ENCODE measurements at places on chromosomes 7 and 10.

GRCh38 chr7:103751311-103751880 is 238.1 kb downstream of the RELN start:
- no peak for DNase-seq
- no peak overlapping the region for H3K4me3 ChIP-seq
- no peaks in the 10 kb centered on the region for H3K27me3 ChIP-seq
- H3K27ac ChIP-seq: no peak overlapping the region
- H3K36me3 ChIP-seq: no peaks in the 10 kb centered on the region

DNA sequence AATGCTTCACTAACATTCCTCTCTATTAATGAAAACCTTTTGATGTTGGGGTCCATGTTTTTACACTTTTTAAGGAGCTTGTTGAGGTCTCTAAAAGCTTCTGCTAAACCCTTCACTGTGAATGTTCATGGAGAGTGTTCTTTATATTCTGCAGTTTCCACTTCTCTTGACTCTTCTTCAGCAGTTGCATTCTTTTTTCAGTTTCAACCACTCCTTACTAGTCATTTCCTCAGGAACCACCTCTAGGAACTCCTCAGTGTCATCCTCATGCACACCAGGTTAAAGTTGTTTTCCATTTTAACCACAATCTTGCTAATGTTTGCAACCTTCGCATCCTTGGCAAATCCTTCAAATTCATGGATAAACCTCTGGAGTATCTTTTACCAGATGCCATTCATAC is 821.6 kb downstream of the ANKRD7 start:
- H3K27ac ChIP-seq: no peak overlapping the region
- DNase-seq: no peak
- H3K4me3 ChIP-seq: no peak overlapping the region

- no peaks in the 10 kb centered on the region for H3K36me3 ChIP-seq
- DNase-seq: no peak
- H3K27ac ChIP-seq: no peak overlapping the region
- no peak overlapping the region for H3K4me3 ChIP-seq
Observed at GRCh38 chr7:113015034-113015645, 71.5 kb downstream of the GPR85 start.

- H3K36me3 ChIP-seq: peaks cover 42% of the 10 kb centered on the region
- no peak overlapping the region for H3K27ac ChIP-seq
- no peaks in the 10 kb centered on the region for H3K4me1 ChIP-seq
Observed at GRCh38 chr10:1074052-1074747, 18.0 kb downstream of the WDR37 start.

DNA sequence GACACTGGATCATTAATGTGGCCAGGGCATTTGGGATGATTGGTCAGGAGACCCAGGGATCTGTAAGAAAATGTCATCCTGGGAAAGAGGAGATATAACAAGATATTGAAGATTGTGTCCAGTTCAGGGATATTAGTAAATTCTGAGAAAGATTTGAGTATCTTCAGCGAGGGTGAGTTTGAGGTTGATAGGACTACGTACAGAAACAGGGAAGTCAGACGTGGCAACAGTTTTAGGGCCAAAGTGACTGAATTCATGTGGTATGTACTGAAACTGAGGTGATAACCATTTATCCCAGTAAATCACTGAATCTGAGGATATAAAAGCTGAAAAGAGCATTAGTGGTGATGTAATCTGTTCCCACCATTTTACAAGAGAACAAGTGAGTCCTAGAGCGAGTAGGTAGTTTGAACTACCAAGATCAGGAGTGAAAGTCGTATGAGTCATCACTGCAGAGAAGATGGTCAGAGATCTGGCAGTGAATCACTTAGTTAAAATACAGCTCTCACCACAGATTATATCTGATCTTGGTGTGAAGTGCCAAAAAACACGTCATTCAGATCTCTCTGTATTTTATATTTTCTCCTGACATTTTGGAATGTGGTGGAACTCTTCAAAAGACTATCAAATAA is 220.5 kb downstream of the CDK14 start:
- no peaks in the 10 kb centered on the region for H3K27me3 ChIP-seq
- no peaks in the 10 kb centered on the region for H3K4me1 ChIP-seq
- no peak overlapping the region for H3K27ac ChIP-seq
- no peaks in the 10 kb centered on the region for H3K36me3 ChIP-seq
- H3K4me3 ChIP-seq: no peak overlapping the region

- DNase-seq: no peak
- no peaks in the 10 kb centered on the region for H3K4me1 ChIP-seq
- H3K4me3 ChIP-seq: no peak overlapping the region
- H3K27me3 ChIP-seq: no peaks in the 10 kb centered on the region
Observed at GRCh38 chr7:114691605-114692004, 230.3 kb upstream of the MDFIC start.

DNA sequence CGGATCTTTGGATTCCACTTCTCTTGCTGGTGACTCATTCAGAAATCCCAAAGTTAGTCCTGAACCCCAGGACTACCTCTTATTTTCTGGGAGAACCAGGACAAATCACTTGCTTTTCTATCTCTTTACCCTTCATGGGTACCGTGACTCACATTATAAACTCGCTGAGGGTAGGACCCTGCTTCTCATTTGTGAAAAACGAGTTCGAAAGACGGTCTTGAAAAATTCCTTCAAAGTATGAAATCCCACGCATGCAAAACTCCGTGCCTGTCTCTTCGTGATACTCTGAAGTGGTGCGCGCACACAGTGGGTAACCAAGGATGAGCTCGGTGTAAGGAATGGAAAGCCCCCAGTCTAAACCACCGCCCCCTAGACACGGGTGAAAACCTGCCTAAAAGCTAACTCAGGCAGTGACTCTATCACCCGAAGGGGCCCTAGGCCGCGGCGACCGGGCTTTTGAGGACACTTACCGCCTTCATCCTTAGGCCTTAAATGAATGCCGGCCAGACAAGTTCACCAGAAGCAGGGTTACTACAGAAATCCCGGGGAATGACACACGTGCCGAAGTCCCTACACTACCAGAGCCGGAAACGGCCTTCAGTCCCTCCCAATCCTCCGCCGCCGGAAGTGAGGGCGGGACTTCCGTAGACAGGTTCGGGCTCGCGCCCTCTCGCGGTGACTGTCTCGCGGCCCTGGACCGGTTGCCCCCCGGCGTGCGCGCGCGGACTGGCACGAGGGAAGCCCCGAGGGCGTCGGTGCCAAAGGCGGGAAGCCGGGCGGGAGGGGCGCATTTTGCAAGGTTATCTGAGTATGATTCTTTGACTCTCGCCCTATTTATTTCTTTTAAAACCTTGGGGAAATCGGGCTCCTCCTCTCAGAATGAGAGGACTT is at the start of gene NOC3L:
Gene NOC3L, minus strand, starts transcription at position 580 of the 891 bp plus-strand sequence. Its CDS starts 101 bp downstream, at position 479.
- peaks cover 7% of the 10 kb centered on the region for H3K27me3 ChIP-seq
- peak; percentile 99 for DNase-seq
- H3K36me3 ChIP-seq: peaks cover 29% of the 10 kb centered on the region

DNA sequence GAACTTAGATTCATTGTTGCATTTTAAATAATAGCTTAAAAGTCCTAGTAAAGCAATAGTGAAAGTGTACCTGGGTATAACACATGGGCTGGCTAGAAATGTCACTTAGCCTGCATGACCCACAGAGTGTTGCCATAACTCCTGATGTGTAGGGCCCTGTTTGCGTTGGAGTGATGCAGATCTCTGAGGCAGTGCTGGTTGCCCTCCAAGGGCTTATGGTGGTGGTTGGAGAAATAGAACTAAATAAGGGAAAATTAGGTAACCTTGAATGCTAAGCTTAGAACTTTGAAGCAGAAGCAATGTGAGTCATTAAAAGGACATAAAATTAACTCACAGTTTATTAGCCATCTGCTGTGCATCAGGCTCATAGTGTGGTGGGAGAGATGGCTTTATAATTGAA is 105.7 kb downstream of the CCNY start:
- no peak overlapping the region for H3K27ac ChIP-seq
- H3K4me1 ChIP-seq: no peaks in the 10 kb centered on the region
- no peak for DNase-seq
- no peaks in the 10 kb centered on the region for H3K36me3 ChIP-seq
- no peaks in the 10 kb centered on the region for H3K27me3 ChIP-seq

- no peak overlapping the region for H3K4me3 ChIP-seq
- no peaks in the 10 kb centered on the region for H3K4me1 ChIP-seq
- no peak overlapping the region for H3K27ac ChIP-seq
- H3K27me3 ChIP-seq: no peaks in the 10 kb centered on the region
Observed at GRCh38 chr10:86333826-86334487, 32.6 kb downstream of the GRID1 start.

DNA sequence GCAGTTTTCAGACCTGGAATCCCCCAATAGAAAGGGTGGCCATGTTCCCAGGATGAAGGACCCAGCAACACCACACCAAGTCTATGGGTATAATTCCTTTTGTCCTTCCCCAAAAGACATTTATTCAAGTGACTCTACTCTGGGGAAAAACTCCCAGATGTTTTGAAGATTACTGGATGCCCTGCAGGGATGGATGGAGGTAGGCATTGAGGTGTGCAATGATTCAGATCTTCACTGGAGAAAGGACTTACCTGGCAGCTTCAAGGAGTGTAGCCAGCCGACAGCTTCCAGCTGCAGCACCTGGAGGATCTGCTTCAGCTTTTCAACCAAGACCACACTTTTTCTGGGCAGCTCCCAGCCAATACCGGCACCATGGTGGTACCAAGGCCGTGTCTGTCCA is 172.0 kb downstream of the BAMBI start:
- H3K4me1 ChIP-seq: no peaks in the 10 kb centered on the region
- H3K27me3 ChIP-seq: no peaks in the 10 kb centered on the region
- H3K36me3 ChIP-seq: no peaks in the 10 kb centered on the region
- no peak overlapping the region for H3K27ac ChIP-seq
- no peak overlapping the region for H3K4me3 ChIP-seq
- DNase-seq: peak; percentile 12
